ENCODE measurements at places on chromosomes 16 and 17.

DNA sequence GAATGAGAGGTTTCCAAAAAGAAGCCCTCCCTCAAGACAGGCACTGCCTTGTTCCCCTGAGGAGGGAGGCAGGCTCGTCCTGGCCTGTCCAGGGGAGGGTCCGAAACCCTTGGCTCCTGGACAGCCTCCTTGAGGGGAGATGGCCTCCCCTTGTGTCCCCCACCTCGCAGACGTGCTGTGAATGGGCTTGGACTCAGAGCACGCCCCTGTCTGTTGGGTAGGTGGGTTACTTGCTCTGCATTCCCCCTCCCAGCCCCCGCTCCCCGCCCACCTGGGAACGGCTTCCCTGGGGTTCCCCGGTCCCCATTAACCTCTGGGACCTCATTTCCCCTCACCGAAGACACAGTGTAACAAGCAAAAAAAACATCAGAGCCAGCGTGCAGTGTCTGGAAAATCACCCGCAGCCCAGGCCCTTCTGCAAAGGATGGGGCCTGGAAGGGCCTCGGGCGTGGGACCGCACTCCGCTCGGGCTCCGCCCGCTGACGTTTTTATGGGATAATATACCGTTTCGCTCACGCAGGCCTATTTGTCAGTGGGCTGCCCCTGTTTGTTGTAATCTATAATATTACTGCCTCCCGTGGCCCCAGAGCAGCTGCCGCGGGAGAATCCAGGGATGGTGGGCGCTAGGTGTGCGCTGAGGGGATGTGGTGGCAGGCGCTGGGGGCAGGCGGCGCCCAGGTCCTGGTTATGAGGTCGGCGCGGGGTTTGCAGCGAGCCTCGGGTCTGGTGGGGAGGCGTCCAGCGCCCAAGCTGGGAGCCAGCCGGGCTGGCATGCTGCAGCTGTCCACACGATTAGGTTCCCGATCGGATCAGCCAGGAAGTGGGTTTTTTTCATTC, 11.1 kb downstream of the BAHCC1 start:
- H3K27me3 ChIP-seq: peaks cover 9% of the 10 kb centered on the region
- H3K36me3 ChIP-seq: no peaks in the 10 kb centered on the region
- DNase-seq: no peak
- peaks cover 22% of the 10 kb centered on the region for H3K4me1 ChIP-seq
- no peak overlapping the region for H3K27ac ChIP-seq

GRCh38 chr17:55093353-55093752, 124.8 kb downstream of the STXBP4 start:
- H3K27ac ChIP-seq: no peak overlapping the region
- no peaks in the 10 kb centered on the region for H3K36me3 ChIP-seq
- no peaks in the 10 kb centered on the region for H3K4me1 ChIP-seq

DNA sequence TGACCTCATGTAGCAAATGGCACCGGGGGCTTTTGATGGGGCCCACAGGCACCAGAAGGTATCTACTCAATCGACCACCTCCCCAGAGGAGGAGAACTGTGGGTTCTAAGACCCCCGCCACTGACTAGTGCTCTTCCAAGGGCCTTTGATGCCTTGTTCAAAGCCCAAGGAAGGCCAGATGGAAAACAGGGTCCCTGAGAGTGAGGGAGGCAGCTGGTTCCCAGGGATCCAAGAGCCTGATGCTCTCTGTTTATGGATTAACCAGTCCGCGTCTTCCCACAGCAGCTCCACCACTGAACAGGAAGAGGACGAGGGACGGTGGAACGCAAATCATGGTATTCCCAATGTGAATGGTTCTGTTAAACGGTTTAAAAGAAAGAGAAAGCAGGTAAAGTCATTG, 7.6 kb downstream of the PHB1 start:
- no peak for DNase-seq
- H3K27me3 ChIP-seq: no peaks in the 10 kb centered on the region
- peaks cover 49% of the 10 kb centered on the region for H3K36me3 ChIP-seq

DNA sequence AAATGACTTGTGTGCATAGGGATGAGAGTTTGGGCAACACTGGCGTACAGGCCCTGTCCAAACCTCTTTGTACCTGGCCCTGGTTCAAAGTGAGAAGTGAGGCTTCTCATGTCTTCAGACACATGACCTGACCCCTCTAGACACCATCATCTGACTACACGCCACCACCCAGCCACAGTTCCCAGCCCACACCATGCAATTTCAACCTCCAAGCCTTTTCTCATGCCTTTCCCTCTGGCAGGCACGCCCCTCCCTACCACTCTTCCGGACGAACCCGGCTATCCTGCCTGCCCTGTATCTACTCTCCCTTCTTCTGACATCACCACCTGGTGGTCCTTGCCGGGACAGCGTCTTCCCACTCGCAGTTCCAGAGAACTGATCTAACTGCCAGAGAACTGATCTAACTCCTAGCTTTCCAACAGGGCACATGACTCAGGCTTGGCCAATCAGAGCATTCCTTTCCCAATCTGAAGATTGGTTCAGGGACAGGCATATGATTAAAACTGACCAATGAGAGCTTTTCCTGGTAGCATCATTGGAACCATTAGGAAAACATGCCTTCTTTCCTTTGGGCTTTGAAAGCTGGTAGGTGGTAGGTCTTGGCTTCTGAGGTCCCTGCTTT, 27.1 kb upstream of the IL21R start:
- DNase-seq: peak; percentile 81
- H3K27ac ChIP-seq: no peak overlapping the region
- H3K36me3 ChIP-seq: no peaks in the 10 kb centered on the region

Measured in endothelial cell (in vitro differentiated cells).